ENCODE measurements at places on chromosomes 1 and 21. TPM values are rescaled to one million over a fixed set of nuclear protein-coding genes. Genes with fewer than 3 reads are reported as not detected.
A peak's percentile ranks its signal among the peaks of the same experiment; 100 is the strongest.

DNA sequence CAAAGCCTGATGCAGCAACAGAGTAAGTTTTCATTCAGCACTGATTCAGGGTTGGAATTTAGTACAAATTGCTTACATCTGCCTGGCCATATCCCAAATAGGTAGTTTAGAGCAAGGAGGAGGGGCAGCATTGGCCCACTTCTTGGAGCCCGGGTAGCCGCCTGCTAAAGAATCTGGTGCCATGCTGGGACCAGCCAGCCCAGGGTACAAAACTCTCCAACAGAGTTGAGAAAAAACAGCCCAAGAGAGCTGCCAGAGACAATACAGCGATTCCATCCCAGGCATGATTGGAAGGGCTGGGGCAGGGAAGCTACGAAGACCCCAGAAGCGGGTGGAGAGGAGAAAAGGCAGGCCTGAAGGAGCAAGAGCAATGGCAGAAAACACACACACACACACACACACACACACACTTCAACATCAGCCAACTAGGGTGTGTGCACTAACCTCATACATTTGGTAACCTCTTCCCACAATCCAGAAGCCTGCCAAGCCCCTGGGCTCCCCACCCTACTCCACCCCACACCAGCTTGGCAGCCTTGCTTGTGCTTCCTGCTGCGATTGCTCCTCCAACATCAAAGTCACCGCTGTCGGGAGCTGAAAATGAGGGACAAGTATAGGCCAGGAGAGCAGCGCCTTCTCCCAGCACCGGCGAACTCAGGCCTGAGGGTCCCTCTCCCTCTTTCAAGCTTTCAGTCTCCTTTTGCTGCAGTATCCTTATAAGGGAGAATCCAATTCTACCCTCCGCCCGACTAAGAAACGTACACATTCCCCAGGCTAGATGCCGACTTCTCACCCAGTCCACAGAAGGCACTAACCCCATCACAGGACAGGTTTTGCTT is 1.2 kb downstream of the PIK3C2B start:
- no peak for DNase-seq

- no peak for DNase-seq
These were observed 508.7 kb downstream of the DPYD start for GRCh38 chr1:97412166-97412565.

GRCh38 chr1:215606564-215607168 is 39.6 kb downstream of the KCTD3 start:
- DNase-seq: no peak

Gene FCRLB
- 4.4 TPM for polyA plus RNA-seq

Gene FCRL2
- polyA plus RNA-seq: 0.17 TPM

DNA sequence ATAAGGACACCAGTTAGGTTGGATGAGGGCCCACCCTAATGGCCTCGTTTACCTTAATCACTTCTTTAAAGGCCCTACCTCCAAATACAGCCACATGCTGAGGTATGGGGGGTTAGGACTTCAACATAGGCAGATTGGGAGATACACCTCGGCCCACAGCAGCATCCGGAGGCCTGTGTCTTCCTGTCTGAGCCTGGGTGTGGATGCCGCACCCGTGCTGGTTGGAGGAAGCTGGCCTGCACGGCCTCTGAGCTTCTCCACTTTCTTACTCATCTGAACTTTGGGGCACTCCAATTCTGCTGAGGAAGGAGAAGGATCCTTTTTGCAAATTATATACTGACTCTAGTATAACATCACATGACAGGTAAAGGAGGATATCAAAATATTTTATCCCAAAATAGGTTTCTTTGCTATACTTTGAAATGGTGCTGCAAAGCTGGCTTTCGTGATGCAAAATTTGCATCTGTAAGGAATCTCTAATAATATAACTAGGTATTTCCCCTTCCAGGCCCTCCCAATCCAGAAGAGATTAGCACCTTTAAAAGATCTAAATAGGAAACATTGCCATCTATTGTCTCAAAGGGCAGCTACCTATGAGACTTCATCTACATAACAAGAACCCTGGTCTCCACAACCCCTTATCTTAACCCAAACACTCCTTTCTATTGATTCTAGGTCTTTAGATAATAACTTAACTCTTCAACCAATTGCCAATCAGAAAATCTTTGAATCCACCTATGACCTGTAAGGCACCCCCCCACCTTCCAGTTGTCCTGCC is 247.6 kb downstream of the KCNJ6 start:
- no peak for DNase-seq

DNA sequence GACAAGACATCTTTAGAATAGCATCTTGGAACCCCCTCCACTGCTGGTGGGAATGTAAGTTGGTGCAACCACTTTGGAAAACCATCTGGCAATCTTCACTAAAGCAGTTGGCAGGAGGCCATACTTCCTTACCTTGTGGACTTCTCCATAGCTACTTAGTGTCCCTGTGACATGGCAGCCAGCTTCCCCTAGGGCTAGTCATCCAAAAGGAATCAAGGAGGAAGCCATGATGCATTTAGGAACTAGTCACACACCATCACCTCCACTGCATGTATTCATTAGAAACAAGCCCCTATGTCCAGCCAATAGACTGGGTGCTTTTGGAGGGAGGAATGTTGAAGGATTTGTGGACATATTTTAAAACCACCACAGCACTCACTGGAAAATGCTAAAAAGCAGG is 19.9 kb downstream of the MX2 start:
- no peak for DNase-seq

GRCh38 chr1:156740741-156741480 is at the start of gene MRPL24:
Gene MRPL24 (minus strand): TSS chr1:156741088. CDS start chr1:156738704, 2,384 bp downstream.
- peak; percentile 99 for DNase-seq

GRCh38 chr1:110634455-110635311 is 28.5 kb upstream of the KCNA2 start:
- DNase-seq: no peak

DNA sequence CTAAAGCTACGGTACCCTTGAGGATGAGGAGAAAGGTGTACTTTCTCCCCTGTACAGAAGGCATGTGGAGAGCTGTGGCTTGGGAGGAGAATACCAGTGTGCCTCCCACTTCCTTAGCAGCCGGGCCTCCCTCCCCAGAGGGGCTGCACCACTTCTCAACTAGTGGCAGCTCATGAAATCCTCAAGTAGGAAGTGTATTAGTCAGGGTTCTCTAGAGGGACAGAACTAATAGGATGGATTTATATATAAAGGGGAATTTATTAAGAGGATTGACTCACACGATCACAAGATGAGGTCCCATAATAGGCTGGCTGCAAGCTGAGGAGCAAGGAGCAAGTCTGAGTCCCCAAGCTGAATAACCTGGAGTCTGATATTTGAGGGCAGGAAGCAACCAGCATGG is 53.1 kb upstream of the PPP2R5A start:
- DNase-seq: no peak

DNA sequence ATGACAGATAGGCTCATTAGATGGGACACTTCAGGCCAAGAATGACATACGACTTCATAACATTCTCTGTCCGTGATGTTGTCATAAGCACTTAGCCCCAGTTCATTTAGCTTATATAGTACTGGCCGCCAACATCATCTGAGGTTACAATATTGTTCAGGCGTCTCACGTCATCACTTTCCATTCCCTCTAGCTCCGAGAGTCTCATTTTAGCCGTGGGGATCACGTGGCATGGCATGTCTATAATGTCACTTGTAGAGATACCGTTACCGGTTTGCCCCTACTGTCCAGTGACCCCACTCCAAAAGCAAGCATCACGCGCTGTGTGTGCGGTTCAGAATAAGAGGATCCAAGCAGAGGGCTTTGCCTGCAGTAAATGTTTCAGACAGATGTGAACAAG is 34.6 kb upstream of the HEATR1 start:
- no peak for DNase-seq

GRCh38 chr1:53604291-53604919 is 134.6 kb downstream of the GLIS1 start:
- DNase-seq: no peak

DNA sequence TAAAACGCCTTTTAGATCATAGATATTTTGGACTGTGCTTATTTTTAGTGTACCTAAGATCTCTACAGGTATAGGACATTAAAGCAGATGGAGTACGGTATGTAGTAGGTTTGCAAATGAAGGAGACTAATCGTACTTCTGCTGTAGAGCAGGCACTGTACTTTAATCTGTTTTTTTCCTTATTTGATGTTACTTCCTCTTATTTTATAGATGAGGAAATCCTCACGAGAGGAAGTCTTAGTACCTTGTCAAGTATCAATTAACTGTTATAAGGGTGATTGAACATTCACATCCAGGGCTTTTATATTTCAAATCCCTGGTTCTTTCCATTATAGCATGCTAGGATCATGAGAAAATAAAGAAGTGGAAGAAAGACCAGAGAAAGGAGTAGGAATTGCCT is 41.1 kb downstream of the CACHD1 start:
- no peak for DNase-seq

DNA sequence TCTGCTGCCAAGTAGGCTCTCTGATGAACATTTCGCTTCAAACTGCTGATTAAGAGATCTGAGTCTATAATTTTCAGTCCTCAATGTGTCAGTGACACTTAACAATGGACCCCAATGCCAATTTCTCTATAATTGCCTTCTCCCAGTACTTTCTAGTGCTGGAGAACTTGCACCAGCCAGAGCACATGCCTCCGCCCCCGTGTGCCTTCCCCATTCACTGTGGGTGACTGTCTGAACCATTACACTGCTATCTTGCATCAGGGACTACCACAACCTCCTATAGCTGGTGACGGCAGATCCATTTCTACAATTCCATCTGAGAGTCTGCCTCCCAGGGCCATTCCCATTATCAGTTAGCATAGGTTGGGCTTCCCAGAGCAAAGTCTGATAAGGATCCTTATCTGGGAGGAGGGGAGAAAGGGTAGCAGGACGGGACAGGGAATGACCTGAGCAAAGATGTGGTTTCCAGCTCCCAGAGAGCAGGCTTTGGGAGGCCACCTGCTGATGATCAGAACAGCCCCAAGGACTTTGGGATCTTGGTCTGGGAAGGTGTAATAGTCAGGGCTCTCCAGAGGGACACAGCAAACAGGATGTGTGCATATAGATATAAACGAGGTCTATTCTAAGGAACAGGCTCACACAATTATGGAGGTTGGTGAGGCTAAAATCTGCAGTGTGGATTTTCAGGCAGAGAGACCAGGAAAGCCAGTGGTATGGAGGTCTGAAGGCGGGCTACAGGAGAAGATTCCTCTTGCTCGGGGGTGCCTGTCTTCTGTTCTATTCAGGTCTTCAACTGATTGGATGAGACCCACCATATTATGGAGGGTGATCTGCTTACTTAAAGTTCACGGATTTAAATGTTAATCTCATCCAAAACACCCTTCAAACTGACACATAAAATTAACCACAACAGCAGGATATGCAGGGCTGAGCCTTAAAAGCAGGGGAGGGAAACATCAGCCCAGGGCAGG is 238.2 kb downstream of the PTPRU start:
- no peak for DNase-seq

Gene PROX1
- 8.5 TPM for polyA plus RNA-seq

Gene PGLYRP3
- polyA plus RNA-seq: not detected

Gene HORMAD1
- not detected for polyA plus RNA-seq

DNA sequence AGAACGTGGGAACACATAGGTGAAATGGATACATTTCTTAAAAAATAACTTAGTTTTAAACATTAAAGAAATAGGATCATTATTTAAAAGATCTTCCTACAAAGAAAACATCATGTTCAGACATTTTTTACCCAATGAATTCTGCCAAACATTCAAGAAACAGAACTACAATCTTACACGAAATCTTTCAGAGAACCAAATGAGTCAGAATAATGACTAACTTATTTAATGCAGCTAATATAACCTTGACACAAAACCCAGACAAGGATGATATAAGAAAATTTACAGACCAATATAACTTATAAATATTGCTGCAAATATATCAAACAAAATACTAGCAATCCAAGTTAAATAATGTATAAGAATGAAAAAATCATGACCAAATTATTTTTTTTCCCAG is 220.1 kb upstream of the KCNK2 start:
- DNase-seq: no peak

Gene FCGR3A
- polyA plus RNA-seq: 1.1 TPM

GRCh38 chr1:30354410-30354809 is 369.0 kb downstream of the MATN1 start:
- DNase-seq: no peak

GRCh38 chr1:159144571-159144970 is 26.8 kb upstream of the CADM3 start:
- DNase-seq: no peak

GRCh38 chr1:3471356-3472087 is 17.1 kb downstream of the ARHGEF16 start:
- no peak for DNase-seq

DNA sequence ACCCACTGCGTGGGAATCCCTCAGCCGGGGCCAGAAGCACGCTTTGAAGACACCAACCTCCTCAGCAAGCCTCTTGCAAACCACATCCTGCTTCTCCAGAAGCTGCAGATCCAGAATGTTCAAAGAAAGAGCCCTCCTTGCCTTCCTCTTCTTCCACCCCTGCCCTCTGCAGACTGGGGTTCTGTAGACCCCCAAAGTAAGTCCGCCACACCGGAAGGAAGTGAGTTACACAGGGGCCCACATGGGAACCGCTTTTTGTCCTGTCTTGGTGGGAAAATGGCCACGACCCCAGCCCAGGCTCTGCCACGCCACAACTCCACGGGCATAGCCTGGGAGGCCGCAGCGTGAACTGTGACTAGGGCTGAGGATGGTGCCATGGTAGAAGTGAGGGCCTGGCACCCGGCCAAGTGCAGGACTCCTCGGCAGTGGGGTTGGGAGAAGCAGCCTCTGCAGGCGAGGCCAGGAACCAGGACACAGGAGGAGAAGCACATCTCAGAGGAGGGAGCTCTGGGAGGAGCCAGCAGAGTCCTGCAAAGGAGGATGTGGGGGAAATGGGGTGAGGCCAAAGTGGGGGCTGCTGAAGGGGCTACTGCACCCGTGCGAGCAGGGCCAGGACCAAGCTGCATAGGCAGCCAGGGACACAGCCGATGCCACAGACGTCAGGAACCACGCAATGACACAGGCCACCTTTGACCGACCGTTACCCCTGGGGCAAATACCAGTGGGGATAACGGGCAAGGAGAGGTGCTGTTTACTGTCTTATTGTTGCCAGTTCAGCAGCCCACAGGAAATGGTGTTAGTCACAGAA is 30.9 kb downstream of the PDE9A start:
- no peak for DNase-seq

DNA sequence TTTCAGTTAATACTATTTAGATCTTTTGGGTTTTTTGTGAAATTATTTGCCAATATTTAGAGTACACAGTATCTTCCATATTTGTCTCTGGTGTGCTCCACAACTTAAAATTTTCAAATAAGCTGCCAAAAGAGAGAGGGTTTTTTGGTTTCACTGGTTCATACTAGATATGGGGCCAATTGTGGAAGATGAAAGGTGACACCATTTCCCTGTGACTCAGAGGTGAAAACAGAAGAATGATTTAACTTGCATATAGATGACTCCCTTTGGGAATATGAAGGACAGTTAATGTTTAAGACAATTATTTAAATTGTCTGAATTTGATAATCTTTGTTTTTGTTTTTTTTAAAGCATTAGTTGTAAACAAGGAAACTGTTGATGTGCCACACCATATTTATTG is 37.5 kb downstream of the IVNS1ABP start:
- DNase-seq: no peak

GRCh38 chr1:206575165-206575893 is 36.9 kb downstream of the EIF2D start:
- DNase-seq: peak; percentile 55

Measured in left kidney (tissue), 8 donors.